ENCODE measurements at places on chromosomes 7 and 10. TPM values are rescaled to one million over a fixed set of nuclear protein-coding genes. Genes with fewer than 3 reads are reported as not detected.

CFAP46 gene
- 3.8 TPM for polyA plus RNA-seq

MBL2 gene
- polyA plus RNA-seq: not detected

PTPRN2 gene
- 6.2 TPM for polyA plus RNA-seq

CYP2C19 gene
- not detected for polyA plus RNA-seq

FAM200A gene
- polyA plus RNA-seq: 14.6 TPM

HMX2 gene
- polyA plus RNA-seq: not detected

CRPPA gene
- polyA plus RNA-seq: 3.0 TPM

MSMB gene
- polyA plus RNA-seq: not detected

HECTD2 gene
- 83.7 TPM for polyA plus RNA-seq

ELMO1 gene
- polyA plus RNA-seq: 50.7 TPM

C10orf95 gene
- 2.1 TPM for polyA plus RNA-seq

LDB3 gene
- polyA plus RNA-seq: 27.1 TPM

ADAM8 gene
- polyA plus RNA-seq: 2.4 TPM

PNLIPRP3 gene
- not detected for polyA plus RNA-seq

SUN3 gene
- polyA plus RNA-seq: 0.53 TPM

ATAD1 gene
- 38.8 TPM for polyA plus RNA-seq

ZNF503 gene
- 52.4 TPM for polyA plus RNA-seq

NEURL1 gene
- 1.3 TPM for polyA plus RNA-seq

PLPP4 gene
- 0.13 TPM for polyA plus RNA-seq
